CD4-positive, alpha-beta T cell treated with Interleukin-10 for 1 hour (primary cell): ENCODE measurements at places on chromosomes 2 and 18.

- DNase-seq, result no peak
Observed at GRCh38 chr18:75129717-75130477, 79.0 kb downstream of the PTGR3 start.

- DNase-seq, result peak; percentile 61
Observed at GRCh38 chr2:219308142-219309101, 779 bp downstream of the PTPRN start.

DNA sequence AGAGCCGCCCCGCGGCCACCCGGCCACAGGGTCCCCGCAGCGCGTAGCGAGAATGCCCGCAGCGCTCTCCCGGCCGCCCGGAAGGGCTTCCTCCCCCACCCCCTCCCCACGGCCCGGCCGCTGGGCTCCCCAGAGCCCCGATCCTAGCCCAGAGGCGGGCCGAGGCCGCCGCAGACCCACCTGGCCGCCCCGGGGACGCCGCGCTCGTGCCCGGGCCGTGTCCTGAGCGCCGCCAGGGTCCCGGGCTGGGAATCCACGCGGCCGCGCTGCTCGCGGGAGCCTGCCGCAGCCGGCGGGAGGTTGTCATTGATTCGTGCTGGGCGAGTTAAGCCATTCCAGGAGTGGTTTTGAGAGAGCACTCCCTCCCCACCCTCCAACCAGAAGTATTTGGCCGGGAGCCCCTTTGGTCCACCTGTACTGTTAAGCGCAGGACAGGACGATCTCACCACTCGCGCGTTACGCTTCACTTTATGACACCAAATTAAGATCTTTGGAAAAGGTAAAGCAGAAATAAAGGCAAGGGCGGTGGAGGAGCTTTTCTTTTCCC, 206.4 kb upstream of the SMAD2 start:
- DNase-seq, result no peak

GRCh38 chr18:55405893-55406406, 182.0 kb downstream of the TCF4 start:
- no peak for DNase-seq

DNA sequence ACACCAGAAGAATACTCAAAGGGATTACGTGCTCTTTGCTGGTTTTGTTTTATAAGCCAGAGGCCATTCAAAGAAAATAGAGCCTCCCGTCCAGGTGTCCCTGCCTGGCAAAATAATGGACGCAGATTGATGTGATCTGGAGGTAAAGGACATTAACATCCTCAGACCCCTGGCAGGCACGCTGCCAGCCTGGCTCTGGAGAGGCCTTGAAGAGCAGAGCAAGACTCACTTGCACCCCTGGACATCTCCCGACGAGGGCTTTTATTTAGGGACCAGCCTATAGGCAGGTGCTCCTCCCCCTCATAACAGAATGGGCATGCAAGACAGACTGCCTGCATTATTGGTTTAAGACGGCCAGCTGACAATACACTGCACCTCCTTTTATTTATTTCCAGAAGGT, 291.3 kb downstream of the BCL11A start:
- DNase-seq, result no peak

DNA sequence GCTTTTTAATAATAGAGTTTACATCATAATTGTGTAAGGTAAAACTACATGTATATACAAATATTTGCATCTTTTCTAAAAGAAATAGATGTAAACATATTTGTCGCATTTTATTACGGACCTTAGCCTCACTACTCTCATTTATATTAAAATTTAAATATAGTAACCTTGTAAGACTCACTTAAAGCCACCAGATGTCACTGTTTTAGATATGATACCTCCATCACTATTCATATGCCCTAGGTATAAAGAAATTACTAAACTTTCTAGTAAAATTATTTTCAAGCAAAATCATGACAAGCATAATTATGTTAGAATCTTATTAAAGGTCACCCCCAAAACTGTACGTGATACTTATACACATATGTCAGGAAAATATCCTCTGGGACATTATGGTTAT, 674.3 kb upstream of the REG3G start:
- no peak for DNase-seq

GRCh38 chr2:221981912-221982470, 316.8 kb downstream of the PAX3 start:
- DNase-seq, result no peak

- DNase-seq, result no peak
Observed at GRCh38 chr2:152097801-152098495, 896 bp downstream of the CACNB4 start.

- no peak for DNase-seq
Observed at GRCh38 chr2:235287375-235287733, 206.5 kb upstream of the AGAP1 start.

GRCh38 chr18:27894746-27895145, 282.2 kb downstream of the CDH2 start:
- no peak for DNase-seq

- peak; percentile 26 for DNase-seq
Observed at GRCh38 chr2:202034249-202035088, 814 bp downstream of the FZD7 start.

DNA sequence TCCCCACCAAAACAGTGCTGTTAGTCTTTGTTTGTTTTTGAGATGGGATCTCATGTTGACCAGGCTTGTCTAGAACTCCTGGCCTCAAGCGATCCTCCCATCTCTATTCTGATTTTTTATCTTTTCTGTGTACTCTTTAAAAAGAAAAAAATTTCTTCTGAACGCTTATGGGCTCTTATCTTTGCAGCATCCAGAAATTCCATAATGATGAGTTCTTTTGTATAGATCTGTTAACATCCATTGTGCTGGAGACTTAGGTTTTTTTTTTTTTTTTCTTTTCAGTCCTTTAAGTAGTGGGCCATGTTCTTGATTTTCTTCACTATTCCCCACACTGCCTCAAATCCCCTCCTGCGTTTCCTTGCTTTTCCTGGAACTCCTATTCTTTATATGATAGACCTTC, 31.0 kb downstream of the RBBP8 start:
- no peak for DNase-seq

DNA sequence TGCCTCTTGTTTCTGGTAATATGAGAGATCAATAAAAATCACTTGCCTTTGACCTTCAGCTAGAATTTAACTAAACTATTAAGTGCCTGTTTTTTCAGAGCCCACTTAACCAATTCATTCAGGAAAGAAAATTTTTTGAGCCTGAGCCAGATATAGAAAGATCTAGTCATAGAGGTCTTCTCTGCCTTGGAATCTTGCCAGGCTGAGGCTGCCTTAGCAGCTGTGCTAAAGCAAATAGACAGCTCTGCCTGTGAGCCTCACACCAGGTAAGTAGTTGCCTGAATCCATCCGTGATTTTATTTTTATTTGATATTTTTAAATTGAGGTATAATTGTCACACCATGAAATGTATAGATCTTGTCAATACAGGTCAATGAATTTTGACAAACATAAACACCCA, 27.4 kb downstream of the EVX2 start:
- no peak for DNase-seq

GRCh38 chr2:30706534-30707303, 100.5 kb downstream of the CAPN13 start:
- DNase-seq, result peak; percentile 76

- no peak for DNase-seq
Observed at GRCh38 chr2:132426033-132426432, 9.4 kb downstream of the GPR39 start.

DNA sequence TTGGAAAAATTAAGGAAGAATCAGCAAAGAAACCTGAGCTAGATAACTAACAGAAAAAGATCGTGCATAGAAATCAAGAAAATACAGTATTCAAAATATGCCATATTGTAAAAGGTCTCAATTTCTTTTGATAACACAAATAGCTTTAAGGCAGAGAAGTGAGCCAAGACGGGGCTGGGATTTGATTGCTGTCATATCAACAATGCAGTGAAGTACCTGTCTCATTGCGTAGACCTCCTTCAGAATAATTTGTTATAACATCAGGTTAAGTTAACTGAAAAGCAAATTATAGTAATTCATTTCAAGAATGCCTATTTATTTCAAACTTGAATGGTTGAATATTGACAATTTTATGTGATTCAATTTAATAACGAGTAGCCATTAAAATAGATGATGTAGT, 453.8 kb upstream of the MAP2 start:
- no peak for DNase-seq

- no peak for DNase-seq
Observed at GRCh38 chr2:46451131-46451711, 28.1 kb upstream of the TMEM247 start.

DNA sequence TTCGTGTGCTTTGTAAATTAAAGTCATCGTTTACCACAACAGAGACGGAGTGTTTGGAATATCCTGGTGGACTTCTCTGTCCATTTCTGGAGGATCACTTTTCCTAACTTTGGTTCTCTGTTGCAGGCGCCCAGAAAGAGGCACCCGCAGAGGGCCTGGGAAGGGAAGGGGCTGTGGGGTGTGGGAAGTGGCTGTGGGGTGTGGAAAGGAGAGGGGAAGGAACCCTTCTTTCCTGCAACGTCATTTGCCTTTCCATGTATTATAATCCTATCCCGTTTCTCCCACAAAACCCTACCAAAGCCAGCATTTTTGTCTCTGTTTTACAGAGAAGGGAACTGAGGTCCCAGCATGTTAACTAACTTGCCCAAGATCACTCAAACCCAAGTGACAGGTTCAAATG, 210.0 kb downstream of the KLHL29 start:
- DNase-seq, result no peak

DNA sequence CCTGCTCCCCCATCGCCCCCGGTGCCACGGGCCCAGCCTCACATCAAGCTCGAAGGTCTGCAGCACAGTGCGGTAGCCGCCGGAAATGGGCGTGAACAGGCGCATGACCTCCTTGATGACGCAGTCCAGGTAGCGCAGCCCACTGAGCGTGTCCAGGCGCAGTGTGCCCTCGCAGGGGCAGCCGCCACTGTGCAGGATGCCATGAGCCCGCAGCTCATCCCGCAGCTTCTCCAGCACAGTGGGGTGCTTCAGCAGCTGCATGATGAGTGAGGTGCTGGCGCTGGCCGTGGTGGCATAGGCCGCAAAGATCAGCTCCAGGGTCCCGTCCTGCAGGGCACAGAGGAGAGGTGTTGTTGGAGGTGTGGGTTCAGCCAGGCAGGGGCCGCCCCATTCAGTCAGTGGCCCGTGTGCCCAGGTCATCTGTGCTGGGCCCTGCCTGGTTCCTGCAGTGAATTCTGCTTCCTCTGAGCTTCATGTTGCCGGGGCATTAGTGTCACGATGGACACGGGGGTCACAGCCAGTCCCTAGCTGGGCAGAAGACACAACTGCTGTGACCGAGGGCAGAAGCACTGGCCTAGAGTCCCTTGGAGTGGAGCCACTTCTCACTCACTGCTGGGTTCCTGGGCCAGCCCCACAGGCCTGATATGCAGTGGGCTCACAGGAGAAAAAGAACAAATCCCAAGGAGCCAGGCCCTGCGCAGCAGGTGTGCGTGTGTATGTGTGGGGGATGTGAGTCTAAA, 14.5 kb downstream of the CYP26B1 start:
- DNase-seq, result no peak

DNA sequence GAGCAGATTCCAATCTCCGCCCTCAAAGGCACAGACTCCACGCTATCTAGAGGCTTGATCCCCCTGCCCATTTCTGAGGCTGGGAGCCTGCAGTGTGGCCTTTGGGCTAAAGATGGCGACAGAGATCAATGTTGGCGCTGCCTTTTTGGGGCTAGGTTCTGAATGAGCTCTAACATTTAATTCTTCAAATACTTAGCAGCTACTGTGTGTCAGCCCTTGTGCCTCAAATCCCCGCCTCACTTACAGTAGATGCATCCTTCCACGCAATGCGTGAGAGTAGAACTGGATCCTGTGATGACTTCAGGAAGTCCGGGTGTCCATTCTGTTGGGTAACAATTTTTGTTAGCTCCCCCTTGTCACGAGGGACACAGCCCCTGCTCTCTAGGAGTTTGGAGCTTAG, 12.4 kb downstream of the IL1F10 start:
- peak; percentile 43 for DNase-seq

GRCh38 chr2:14907014-14907612, 274.6 kb downstream of the LRATD1 start:
- DNase-seq, result no peak

- no peak for DNase-seq
Observed at GRCh38 chr2:35199298-35199697, 1156.3 kb upstream of the CRIM1 start.

DNA sequence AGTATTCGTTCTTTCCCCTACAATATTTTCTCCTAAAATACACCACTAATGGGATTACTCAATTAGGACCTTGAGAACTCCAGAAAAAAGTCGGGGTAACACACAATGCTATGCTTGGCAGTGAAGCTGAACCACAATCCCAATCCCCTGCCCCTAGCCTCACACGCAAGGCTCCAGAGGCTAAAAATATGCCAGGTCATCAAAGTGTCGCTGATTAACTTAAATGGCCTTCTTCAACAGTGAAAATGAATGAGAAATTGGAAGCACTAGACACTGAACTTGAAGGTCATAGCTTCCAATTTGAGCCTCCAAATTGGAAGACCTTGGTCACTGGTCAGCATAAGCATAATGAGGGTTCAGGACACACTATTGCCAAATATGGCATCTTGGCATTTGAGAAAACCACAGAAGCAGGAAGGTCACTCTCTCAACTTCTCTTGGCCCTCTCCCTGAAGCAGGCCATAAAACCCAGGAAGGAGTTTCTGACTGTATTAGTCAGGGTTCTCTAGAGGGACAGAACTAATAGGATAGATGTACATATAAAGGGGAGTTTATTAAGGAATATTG, 86.0 kb upstream of the SATB2 start:
- DNase-seq, result no peak

DNA sequence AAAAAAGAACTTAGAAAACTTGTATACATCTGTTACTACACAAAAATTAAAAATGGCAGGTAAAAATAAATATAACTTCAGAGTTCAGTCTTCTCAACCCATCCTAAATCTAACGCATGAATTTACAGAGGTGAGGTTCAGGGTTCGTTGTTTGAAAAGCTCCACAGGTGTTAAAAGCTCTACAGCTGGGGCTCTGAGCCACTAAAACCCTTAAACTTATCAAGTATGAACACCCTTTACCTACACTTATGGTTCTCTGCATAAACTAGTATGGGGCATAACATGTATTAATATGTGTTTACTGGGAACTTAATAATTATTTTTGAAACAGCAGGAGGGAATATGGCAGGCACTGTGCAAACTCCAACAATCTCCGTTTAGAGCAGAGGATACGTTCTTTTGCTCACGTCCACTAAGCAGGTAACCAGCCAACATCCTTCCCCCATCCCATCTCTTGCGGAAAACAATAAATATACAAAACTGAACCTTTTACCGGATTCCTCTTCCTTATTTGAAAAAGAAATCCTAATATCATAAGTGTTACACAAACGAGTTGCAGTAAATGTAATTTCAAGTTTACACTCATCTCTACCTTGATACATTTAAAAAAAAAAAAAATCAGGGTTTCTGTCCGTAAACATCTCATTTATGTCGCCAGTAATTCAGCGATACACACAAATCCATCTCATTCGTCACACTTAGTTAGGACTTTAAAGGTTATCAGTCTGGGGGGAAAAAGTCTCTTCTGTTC, 1.3 kb downstream of the PIAS2 start:
- no peak for DNase-seq

DNA sequence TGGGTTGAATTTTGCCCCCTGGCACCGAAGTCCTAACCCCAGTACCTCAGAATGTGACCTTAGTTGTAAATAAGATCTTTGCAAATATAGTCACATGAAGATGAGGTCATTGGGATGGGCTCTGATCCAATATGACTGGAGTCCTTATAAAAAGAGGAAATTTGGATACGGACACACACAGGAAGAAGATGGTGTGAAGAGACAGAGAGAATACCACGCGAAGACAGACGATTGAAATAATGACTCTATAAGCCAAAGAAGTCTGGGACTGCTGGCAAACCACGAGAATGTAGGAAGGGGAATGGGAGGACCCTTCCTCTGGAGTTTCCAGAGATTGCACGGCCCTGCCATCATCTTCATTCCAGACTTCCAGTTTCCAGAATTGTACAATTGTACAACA, 98.6 kb downstream of the CPO start:
- no peak for DNase-seq
